ENCODE measurements at places on chromosomes 16 and 17. TPM values are rescaled to one million over a fixed set of nuclear protein-coding genes. Genes with fewer than 3 reads are reported as not detected.
A peak's percentile ranks its signal among the peaks of the same experiment; 100 is the strongest.

DNA sequence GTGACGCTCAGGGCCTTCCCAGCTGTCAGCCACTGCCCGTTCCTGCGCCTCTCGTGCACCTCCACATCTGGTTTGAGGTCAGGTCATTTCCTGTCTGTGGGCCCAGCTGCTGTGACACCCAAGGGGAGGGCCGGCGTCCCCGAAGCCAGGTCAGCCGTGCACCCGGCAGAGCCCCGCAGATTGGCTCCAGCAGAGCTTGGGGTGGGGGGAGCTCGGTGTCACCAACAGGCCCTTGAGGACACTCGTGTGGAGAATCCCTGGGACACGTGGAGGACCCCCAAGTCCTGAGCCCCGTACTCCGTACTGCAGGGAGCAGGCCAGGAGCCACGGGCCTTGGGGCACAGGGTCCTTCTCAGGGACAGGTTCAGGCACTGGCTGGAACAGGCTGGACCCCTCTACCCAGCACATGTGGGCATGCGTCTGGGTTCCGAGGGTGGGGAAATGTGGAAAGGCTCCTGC lies 4.8 kb downstream of the SPATA2L start:
- no peaks in the 10 kb centered on the region for H3K27me3 ChIP-seq
- peaks cover 8% of the 10 kb centered on the region for H3K4me1 ChIP-seq
- H3K27ac ChIP-seq: no peak overlapping the region

Gene SEPTIN1
- not detected for total RNA-seq

Gene C16orf46
- total RNA-seq: under 0.01 TPM

DNA sequence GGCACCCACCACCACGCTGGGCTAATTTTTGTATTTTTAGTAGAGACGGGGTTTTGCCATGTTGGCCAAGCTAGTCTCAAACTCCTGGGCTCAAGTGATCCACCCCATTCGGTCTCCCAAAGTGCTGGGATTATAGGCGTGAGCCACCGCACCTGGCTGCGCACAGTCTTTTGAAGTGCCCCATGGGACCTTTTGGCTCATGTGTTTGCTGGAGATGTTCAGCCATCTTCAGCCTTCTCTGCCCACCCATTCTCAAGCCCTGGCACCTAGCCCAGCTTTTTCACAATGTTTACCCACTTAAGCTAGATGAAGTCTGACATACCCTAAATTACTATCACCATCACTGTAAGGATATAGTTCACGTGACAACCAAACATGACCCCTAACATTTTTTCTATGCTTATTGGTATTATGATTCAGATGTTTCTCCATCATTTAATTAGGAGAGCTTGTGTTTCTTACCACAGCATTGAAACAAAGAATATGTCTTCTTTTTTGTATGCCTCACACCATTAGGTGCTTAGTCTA lies 32.3 kb downstream of the PECAM1 start:
- DNase-seq: no peak
- H3K36me3 ChIP-seq: no peaks in the 10 kb centered on the region
- no peak overlapping the region for H3K27ac ChIP-seq
- H3K4me3 ChIP-seq: no peak overlapping the region

DNA sequence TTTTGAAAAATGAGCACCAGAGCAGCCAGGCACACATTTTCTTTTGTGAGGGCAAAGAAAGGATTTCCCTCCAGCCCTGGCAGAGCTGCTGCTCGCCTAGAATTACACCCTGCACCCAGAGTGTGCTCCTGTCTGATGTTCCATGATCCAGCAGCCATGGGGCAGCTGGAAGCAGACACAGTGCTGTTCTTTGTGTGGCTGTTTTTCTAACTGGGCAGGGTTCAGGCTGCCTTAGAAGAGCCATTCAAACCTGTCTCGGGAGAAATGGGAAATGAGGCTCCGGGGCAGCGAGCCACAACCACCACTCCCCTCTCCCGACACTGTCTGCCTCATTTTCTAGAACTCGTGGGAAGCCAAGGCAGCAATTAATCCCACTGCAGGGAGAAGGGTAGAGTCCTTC lies 28.9 kb downstream of the LITAF start:
- no peak for DNase-seq
- peaks cover 52% of the 10 kb centered on the region for H3K36me3 ChIP-seq
- no peak overlapping the region for H3K27ac ChIP-seq

Gene OSGIN1
- total RNA-seq: 0.90 TPM

Gene FAM83G
- 10.3 TPM for total RNA-seq

Gene HEATR9
- not detected for total RNA-seq

DNA sequence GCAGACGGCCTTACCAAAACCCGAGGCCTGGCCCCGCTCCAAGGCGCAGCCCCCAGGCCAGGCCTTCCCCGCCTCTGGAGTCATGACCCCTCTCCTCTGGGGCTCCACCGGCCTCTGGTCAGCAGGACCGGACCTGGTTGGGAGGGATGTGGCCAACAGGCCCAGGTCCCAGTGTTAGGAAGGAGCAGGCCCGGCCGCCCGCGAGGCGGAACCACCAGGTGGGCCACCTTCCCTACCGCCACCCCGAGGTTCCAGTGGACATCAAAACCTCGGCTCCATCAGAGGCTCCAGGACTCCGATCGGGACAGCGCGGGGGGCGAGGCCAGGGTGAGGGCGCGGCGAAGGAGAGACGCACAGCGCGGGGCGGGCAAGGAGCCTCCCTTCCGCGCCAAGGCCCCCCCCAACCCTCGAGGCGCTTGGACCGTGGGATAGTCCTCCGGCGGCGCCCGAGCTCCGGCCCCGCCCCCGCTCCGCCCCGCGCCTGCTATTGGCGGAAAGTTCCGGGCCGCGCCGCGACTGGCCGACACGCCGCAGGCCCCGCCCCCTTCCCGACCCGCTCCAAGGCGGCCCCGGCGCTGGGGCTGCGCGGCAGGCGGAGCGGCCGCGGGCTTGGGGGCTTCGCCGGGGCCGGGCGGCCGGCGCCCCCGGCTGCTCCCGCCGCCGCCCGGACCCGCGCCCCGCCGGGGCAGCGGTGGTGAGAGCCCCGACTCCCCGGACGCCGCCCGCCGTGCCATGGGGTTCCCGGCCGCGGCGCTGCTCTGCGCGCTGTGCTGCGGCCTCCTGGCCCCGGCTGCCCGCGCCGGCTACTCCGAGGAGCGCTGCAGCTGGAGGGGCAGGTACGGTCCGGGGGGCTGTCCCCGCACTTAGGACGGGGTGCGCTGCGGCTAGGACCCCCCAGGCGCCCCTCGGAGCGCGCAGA lies at the start of gene METRN:
TSS of gene METRN (plus strand) at position 561 of the 919 bp plus-strand sequence. CDS start at position 733, 172 bp downstream.
- H3K4me3 ChIP-seq: peak within 1 kb of the TSS; percentile 70
- H3K4me1 ChIP-seq: peaks cover 14% of the 10 kb centered on the region

Gene WSCD1
- total RNA-seq: not detected

DNA sequence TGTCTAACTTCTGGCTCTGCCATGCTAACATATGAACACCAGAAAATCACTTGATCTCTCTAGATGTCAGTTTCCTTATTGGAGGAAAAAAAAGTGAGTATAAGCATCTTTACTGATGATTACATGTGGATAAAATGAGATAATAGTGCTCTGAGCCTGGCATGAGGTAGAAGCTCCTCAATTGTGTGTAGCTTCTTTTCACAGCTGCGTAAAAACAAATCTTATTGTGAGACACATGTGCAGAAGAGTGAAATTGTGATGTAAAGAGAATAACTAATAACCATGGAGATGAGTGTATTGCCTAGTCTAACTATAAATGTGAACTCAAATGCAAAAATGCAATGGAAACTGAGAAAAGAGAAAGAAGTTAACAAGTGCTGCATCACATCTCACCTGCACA lies 44.7 kb downstream of the CDH11 start:
- H3K36me3 ChIP-seq: peaks cover 12% of the 10 kb centered on the region
- no peak overlapping the region for H3K27ac ChIP-seq
- H3K4me1 ChIP-seq: peaks cover 3% of the 10 kb centered on the region
- no peak for DNase-seq
- H3K27me3 ChIP-seq: no peaks in the 10 kb centered on the region
- no peak overlapping the region for H3K4me3 ChIP-seq

GRCh38 chr17:5582209-5583185 lies 1.8 kb downstream of the NLRP1 start:
- no peak overlapping the region for H3K4me3 ChIP-seq
- H3K36me3 ChIP-seq: peaks cover 9% of the 10 kb centered on the region
- no peaks in the 10 kb centered on the region for H3K27me3 ChIP-seq
- no peak for DNase-seq

- peaks cover 6% of the 10 kb centered on the region for H3K4me1 ChIP-seq
- H3K36me3 ChIP-seq: no peaks in the 10 kb centered on the region
Observed at GRCh38 chr16:66052745-66053144, 313.7 kb upstream of the CDH5 start.

DNA sequence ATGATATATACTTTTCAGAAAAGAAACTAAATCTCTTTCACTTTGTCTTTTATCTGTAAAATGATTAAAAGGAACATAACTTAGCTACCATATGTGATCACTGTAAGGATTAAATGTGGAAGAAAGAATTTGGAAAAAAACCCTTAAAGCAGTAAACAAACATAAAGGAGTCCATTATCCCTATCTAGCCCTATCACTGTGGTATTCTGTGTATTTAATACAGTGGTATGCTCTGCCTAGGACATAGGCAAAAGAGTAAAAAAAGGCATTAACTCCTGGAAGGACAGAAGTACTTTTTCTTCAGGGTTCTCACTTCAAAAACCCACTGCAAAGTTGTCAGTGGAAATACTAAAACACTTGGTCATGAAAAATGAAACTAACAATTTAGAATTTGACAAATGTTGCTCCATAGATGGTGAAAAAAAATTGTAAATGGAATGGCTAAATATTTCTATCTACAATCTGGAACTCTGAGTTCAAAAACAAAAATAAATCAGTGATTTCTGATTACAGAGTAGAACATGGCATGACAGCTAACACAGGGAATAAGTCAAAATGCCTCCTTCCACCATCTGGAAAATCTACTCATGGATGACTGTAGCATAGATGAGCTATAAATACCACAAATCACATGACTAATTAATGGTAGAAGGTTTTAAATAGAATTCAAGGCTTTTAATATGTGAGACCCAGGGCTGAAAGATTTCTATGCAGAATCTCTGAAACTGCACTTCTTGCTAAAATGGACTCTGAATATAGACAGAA lies 140.1 kb downstream of the ITFG1 start:
- H3K27me3 ChIP-seq: no peaks in the 10 kb centered on the region
- no peaks in the 10 kb centered on the region for H3K36me3 ChIP-seq
- no peak overlapping the region for H3K27ac ChIP-seq

DNA sequence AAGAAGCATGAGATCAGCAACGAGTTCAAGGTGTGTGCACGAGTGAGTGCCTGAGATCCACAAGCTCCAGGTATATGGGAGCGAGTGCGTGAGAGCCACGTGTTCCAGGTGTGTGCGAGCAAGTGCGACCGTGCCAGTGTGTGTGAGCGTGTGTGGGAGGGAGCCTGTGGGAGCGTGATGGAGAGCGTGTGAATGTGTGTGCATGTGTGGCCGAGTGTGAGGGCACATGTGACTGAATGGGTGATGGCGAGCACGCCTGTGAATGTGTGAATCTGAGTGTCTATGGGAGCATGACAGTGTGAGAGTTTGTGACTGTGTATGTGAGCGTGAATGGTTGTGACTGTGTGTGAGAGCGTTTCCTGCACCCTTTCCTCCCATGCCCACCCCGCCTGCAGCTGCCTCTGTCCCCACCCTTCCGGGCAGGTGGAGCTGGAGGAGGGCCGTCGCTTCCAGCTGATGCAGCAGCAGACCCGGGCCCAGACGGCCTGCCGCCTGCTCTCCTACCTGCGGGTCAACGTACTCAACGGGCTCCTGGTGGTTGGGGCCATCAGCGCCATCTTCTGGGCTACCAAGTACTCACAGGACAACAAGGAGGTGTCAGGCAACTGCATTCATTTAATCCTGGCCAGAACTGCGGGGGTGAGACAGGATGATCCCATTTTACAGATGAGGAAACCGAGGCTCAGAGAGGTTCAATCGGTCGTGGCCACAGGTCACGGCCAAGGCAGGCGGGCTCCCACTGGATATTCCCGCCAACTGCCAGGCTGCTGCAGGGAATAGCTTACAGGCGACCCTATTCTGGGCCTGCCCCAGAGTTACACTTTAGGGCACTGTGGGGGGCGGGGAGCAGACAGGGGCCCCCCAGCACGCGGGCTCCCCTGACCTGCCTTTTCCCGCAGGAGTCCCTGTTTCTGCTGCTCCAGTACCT lies 3.7 kb downstream of the TMC8 start:
- H3K36me3 ChIP-seq: no peaks in the 10 kb centered on the region
- H3K4me1 ChIP-seq: no peaks in the 10 kb centered on the region
- no peak overlapping the region for H3K27ac ChIP-seq
- DNase-seq: peak; percentile 12
- no peak overlapping the region for H3K4me3 ChIP-seq

Gene MED13
- total RNA-seq: 51.1 TPM

Gene TRAF7
- total RNA-seq: 29.6 TPM

DNA sequence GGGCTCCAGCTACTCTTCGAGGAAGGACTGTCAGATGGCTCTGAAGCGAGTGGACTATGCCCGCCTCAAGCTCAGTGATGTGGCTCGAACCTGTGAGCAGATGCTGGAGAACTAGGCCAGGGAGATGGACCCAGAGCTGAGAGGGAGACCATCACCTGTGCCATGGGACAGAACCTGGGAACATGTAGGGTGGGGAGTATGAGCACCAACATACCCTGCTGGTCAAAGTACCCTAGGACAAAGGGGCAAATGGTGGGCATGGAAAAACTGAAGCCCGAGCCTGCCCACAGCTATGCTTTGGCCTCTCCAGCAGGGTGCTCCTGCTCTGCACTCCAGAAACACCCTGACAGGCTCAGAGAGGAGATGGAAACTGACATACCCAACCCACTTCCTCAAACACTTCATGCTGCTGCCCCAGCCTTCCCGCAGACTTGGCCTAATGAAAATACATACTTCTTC lies 1.9 kb downstream of the MED11 start:
- no peak for DNase-seq
- H3K27me3 ChIP-seq: peaks cover 4% of the 10 kb centered on the region
- no peak overlapping the region for H3K4me3 ChIP-seq
- no peak overlapping the region for H3K27ac ChIP-seq
- no peaks in the 10 kb centered on the region for H3K36me3 ChIP-seq

Gene PRRT2
- total RNA-seq: 0.90 TPM

Gene RHBDL1
- total RNA-seq: 0.72 TPM

DNA sequence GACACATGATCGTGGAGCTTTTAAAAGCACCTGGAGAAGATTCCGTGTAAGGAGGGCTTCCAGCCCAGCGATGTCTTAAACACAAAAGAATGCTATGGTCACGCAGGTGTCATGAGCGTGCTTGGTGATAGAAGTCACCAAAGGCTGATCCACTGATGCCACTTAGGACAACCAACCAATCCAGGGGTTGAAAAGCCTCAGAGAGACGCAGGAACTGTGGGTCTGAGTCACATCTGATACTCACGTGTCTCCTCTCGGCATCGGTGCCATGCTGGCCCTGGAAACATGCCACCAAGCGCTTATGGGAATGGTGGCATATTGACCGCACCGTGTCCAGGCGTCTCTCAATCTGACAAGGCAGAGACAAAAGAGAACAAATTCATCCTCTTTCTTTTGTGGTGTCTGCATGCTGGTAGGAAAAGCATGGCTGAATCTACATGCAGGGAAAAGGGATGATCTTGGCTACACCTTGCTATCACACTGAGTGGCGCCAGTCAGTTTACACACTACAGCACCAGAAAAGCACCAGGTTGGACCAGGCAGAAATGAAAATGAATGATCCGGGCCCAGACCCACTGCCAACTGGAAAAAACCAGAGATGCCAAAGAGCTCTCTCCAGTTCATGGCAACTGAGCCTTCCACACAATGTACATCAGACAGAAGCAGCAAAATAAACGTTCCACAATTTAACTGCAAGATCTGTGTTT lies 38.0 kb downstream of the ARHGAP17 start:
- peaks cover 30% of the 10 kb centered on the region for H3K36me3 ChIP-seq
- DNase-seq: no peak
- H3K27ac ChIP-seq: peak overlapping the region; percentile 97
- H3K27me3 ChIP-seq: no peaks in the 10 kb centered on the region
- no peak overlapping the region for H3K4me3 ChIP-seq

Gene AURKB
- 45.9 TPM for total RNA-seq

- no peaks in the 10 kb centered on the region for H3K36me3 ChIP-seq
- peaks cover 3% of the 10 kb centered on the region for H3K27me3 ChIP-seq
- H3K4me3 ChIP-seq: no peak overlapping the region
Observed at GRCh38 chr16:14029658-14030057, 41.5 kb upstream of the MRTFB start.

Data from IMR-90 (cell line).